Fibroblast of skin of abdomen (primary cell): ENCODE measurements at places on chromosomes 12 and 14.

DNA sequence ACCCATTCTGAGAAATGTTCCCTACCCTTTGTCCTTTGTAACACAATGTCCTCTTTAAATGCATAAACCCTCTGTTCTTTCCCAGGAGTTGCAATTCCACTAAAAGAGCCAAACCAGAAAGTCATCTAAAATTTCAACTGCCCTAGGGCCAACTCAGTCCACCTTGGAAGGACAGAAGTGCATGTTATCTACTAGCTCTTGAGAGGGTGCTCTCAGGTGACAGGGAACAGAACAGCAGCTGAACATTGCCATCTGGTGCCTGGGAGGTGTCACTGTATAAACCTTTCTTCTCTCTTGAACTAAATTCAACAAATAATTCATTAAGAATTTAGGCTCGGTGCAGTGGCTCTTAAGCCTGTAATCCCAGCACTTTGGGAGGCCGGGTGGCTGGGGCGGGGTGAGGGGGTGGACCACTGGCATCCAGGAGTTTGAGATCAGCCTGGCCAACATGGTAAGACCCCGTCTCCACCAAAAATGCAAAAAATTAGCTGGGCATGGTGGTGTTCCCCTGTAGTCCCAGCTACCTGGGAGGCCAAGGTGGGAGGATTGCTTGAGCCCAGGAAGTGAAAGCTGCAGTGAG lies 10.3 kb upstream of the FERMT2 start:
- DNase-seq: peak; percentile 58

DNA sequence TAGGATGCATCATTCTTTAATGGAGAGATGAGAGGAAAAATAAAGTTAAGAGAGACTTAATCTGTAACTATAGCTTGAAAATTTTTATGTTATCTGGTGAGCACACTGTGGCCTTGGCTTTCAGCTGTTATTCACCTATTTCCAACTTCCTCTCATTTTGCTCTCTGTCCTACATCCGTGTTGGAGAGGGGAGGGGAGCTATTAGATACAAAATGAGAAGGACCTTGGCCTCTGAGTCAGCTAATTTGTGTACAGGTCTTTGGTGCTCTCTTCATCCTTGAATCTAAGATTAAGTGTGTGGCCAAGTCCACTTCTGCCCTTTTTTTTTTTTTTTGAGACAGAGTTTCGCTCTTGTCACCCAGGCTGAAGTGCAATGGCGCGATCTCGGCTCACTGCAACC lies 887 bp upstream of the APOBEC1 start:
- no peak for DNase-seq

DNA sequence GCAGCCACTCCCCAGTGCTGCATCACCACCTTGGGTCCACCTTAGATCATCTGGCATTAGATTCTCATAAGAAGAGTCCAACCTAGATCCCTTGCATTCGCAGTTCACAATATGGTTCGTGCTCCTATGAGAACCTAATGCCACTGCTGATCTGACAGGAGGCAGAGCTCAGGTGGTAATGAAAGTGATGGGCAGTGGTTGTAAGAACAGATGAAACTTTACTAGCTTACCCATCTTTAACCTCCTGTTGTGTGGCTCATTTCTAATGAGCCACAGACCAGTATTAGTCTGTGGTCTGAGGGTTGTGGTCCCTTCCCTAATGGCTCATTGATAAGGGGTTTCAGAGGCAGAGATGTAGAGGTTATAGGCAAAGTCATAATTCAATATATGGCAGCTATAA lies 615.9 kb upstream of the MIS18BP1 start:
- DNase-seq: no peak

DNA sequence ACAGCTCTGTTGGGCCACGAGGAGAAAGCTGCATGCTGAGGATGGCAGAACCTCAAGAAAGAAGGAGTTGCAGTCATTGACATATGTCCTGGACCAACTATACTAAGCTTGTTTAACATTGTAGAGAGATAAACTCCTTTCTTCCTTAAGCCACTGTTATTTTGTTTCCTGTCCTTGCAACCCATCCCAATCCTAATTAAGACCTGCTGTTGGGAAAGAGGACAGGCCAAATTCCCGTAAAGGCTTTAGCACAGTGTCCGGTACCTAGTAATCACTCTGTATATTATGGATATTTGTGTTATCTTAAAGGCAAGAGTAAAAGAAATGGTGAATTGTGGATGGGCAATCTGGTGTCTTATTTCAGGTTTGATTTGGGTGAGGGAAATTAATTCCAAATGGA lies 53.5 kb upstream of the WSCD2 start:
- no peak for DNase-seq

DNA sequence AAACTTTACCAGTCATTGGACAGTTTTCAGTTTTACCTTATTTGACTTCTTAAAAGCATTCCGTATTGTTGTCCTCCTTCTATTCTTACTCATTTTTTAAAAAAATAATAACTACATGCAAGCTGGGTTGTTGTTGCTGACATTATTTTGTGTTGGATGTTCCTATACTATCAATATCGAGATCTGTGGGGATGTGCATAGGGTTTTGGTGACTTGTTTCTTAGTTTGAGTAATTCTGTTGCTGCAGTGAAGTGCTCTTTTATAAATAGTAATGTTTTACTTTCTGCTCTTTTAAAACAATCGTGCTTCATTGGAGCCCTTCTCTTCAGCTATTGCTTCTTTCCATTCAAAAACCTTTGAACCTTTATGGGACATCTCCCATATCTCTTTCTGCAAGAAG lies 79.4 kb downstream of the METTL25 start:
- DNase-seq: no peak

GRCh38 chr14:94934276-94934810 lies 164.4 kb upstream of the GSC start:
- DNase-seq: no peak

- DNase-seq: no peak
Measured at GRCh38 chr14:60926002-60926401, 54.9 kb downstream of the TRMT5 start.

DNA sequence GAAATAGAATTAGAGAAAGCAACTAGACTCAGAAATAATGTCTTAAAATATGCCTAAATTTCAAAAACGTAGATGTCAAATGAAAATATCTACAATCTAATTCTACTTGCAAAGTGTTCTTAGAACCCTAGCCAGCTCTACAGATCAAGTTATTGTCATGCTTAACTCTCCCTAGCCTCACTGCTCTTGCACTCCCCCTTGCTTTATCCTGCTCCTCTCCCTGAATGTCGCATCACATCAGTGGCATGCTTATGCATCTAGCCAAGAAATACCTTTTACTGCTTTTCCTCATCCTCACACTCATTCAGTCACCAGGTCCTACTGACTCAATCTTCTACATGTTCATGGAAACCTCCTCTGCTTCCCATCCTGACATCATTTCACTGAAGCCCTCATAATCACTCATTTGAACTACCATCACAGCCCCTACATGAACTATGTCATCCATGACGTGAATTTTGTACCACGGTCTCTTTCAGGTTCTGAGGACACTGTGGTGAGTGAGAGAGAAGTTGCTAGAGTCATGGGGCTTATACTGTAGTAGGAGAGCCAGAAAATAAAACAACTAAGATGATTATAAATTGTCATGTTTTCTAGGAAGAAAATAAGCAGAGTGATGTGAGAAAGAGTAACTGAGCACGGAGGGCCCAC lies 22.6 kb upstream of the CRACR2A start:
- no peak for DNase-seq

GRCh38 chr12:101743724-101744472 lies 4.6 kb upstream of the SYCP3 start:
- no peak for DNase-seq

GRCh38 chr14:94884616-94885230 lies 114.8 kb upstream of the GSC start:
- DNase-seq: no peak

GRCh38 chr12:105756961-105757360 lies 381.8 kb downstream of the NUAK1 start:
- no peak for DNase-seq

DNA sequence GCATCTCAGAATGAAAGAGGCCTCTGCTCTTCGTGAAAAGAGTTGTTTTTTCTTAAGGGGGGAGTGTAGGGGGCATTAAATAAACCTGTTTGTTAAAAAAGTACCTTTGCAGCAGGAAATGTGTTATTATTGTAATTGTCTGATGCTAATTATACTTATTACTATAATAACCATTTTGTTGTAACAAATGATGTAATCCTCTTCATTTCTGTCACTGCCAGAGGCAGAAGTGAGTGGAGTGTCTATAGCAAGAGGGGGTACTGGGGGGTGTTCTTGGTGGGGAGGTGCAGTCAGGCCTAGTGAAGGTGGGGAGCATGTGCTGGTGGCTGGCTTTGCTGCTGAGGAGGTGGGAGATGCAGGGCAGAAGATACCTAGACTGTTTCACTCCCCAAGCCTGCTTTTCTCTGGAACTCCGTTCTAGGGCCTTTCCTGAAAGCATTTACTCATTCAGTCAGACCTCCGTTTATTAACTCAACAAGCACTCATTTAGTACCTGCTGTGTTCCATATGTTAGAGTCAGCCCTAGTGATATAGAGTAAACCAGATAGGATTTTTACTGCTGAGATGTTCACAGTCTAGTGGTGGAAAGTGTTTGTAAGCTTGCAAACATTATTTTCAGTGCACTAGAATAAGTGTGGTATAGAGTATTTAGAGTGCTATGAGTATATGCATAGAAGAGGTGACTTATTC lies 77.5 kb upstream of the CISTR start:
- no peak for DNase-seq

GRCh38 chr12:104709692-104710435 lies 248.2 kb downstream of the SLC41A2 start:
- peak; percentile 30 for DNase-seq

- DNase-seq: no peak
Measured at GRCh38 chr14:104189629-104190335, 51.4 kb downstream of the KIF26A start.

GRCh38 chr12:100574187-100575074 lies 947 bp downstream of the GAS2L3 start:
- DNase-seq: peak; percentile 16

DNA sequence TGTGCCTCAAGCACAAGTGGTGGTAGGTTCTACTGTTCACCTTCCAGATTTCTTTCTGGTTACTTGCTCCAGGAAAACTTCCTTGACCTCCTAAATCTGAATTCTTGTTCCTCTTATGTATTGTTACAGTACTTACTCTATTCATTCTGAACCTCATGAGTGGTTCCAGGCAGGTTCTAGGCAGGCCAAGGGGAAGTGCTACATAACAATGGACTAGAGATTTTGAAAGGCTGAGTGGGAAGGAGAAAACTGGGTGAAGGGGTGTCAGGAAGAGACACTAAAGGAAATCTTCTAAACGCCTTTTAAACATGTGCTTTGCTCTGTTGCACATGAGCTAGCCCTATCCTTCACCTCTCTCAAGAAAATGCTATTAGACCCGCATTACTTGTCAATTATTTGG lies 1.6 kb downstream of the YARS2 start:
- no peak for DNase-seq

DNA sequence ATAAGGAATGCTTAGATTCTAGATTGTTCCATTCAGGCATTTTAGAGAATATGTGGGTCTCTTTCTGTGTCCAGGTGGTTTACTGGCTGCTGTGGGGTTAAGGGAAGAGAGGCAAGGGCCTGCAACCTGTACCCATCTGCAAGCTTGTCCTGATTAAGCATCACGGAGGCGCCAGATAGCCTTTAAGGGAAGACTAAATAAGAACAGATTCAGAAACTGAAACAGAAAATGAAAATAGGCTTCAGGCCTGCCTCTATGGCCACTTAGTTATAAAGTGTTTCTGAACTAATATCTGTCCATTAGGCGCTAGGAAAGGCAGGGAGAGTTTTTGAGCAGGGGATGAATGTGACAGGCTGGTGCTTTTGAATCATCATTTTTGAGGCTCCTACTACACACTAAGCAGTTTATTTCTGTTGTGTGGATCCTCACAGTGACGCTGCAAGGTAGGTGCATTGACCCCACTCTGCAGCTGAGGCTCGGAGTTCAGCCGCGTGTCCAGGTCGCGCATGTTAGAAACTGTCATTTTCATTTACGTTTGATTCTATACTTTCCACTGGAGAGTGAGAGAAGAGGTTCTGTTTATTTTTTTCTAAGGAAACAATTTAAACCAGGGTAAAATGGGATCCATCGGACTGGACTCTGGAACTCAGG lies 47.4 kb downstream of the SLC6A12 start:
- no peak for DNase-seq

DNA sequence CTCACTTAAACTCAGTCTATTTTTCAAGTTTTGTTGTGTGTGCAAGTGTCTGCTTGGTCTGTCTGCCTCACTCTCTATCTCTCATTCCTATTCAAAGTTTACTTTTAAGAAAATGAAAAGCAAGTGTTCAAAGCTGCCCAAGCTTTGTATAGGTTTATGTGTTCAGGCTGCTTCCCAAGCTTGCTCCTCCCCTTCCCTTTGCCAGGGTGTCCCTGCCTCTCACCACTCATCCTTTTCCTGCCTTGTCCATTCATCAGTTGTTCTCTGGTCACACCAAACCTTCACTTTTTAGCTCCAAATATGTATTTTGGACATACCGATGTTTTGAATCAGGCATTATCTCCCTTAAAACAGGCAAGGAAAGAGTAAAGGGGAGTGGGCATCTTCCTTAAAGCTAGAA lies 41.3 kb downstream of the STK38L start:
- DNase-seq: no peak

- DNase-seq: peak; percentile 79
Measured at GRCh38 chr14:67837011-67837624, 17.5 kb downstream of the RAD51B start.

GRCh38 chr14:68214431-68214830 lies 394.9 kb downstream of the RAD51B start:
- no peak for DNase-seq

- DNase-seq: no peak
Measured at GRCh38 chr14:88931321-88932110, 107.1 kb downstream of the TTC8 start.

- DNase-seq: no peak
Measured at GRCh38 chr12:90987520-90987919, 17.3 kb downstream of the EPYC start.

- no peak for DNase-seq
Measured at GRCh38 chr12:104410326-104410725, 46.4 kb upstream of the CHST11 start.

DNA sequence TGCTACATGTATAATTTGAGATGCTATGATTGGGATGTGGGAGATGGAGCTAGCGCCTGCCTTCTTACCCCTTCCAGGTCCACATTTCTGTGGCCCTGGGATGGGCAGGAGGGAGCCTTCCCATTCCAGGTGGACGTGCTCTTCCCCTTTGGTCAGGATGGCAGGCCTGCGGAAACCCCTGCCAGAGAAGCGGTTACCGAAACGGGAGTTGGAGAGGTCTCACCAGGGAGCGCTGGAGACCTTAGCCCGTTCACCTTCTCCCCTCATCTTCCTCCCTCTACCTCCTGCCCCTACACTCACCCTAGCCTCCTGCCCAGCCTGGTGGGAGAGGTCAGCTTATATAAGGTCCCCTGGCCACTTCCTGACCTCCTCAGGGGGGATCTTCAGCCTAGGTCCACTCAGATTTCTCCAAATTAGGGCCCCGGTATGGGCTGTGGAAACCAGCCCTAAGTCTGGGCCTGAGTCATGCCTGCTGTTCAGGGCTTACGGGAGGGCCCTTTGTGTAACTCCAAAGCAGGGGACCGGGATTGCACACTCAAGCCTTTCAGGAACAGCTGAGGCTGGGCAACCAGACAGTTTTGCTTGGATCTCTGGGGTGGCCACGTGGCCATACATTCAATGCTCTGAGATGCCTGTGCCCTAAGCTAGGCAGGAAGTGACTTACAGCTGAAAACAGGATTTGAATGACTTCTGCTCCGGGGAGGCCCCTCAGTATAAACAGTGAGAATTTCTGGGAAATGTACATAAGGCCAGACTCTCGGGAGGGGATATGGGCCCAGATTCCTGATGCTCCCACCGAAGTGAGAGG lies 10.2 kb upstream of the MEG3 start:
- peak; percentile 85 for DNase-seq

- DNase-seq: peak; percentile 72
Measured at GRCh38 chr14:37594238-37594970, 645 bp downstream of the FOXA1 start.
